ENCODE measurements at places on chromosomes 1 and 21. TPM values are rescaled to one million over a fixed set of nuclear protein-coding genes. Genes with fewer than 3 reads are reported as not detected.
A peak's percentile ranks its signal among the peaks of the same experiment; 100 is the strongest.

DNA sequence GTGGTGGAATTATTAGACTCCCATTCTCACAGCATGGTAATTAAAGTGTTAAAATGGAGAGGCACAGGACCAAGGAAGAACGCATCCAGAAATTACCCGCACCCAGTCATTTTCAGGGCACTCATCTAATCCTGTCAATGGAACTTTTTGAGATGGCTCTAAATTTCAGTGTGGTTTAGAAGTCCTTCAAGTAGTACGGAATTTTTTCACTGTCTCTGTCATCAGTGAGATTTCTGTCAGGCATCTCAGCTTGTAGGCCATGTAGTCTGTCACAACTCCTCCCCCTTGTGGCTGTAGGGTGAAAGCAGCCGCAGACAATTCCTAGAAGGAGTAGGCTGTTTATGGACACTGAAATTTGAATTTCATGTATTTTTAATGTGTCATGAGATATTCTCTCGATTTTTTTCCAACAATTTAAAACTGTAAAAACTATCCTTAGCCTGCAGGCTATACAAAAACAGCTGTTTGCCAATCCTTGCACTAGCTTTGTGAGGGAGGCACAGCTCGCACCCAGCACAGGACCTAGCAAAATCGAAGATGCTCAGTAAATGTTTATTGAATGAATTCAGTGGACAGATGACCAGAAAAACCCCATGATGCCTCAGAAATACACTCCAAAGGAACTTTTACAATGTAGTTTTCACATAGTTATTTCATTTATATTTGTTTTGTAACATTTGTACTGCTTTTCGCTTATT, 6.6 kb upstream of the NUP133 start:
- no peaks in the 10 kb centered on the region for H3K27me3 ChIP-seq
- peaks cover 5% of the 10 kb centered on the region for H3K4me1 ChIP-seq
- H3K4me3 ChIP-seq: no peak overlapping the region
- peak; percentile 68 for DNase-seq
- peak overlapping the region; percentile 1 for H3K27ac ChIP-seq

GRCh38 chr1:147665521-147665920, 4.8 kb downstream of the ACP6 start:
- peaks cover 11% of the 10 kb centered on the region for H3K36me3 ChIP-seq
- H3K4me1 ChIP-seq: peaks cover 28% of the 10 kb centered on the region
- H3K27ac ChIP-seq: no peak overlapping the region
- no peaks in the 10 kb centered on the region for H3K27me3 ChIP-seq
- H3K4me3 ChIP-seq: no peak overlapping the region
- DNase-seq: no peak

GRCh38 chr21:16248705-16249104, 518.9 kb downstream of the USP25 start:
- no peaks in the 10 kb centered on the region for H3K4me1 ChIP-seq
- H3K4me3 ChIP-seq: no peak overlapping the region
- no peaks in the 10 kb centered on the region for H3K36me3 ChIP-seq

ATP1B1 gene
- total RNA-seq: 5.4 TPM

PSMA5 gene
- total RNA-seq: 211 TPM

Measured in activated CD8-positive, alpha-beta memory T cell treated with anti-CD3 and anti-CD28 coated beads, Interleukin-2, amount 10 ng/mL, durations not matched to agents 7 days and 5 days (primary cell).